ENCODE measurements at places on chromosomes 2 and 18.
A peak's percentile ranks its signal among the peaks of the same experiment; 100 is the strongest.

DNA sequence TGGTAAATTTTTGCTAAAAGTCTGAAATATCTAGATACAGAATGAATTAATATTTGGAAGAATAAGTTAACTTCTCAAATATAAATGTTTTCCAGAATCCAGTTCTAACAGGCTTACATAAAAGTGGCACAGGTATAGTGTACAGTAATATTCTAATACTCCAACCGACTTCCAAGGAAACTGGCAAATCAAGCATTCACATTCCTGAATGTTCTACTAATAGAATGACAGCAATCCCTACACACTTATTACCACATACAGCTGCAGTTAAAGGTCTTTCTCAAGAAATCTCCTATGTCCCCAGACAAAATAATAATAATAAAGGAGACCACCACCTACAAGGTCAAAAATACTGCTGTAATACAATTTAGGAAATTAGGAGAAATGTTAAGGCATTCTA is 31.9 kb downstream of the TMEM131 start:
- no peak for DNase-seq

DNA sequence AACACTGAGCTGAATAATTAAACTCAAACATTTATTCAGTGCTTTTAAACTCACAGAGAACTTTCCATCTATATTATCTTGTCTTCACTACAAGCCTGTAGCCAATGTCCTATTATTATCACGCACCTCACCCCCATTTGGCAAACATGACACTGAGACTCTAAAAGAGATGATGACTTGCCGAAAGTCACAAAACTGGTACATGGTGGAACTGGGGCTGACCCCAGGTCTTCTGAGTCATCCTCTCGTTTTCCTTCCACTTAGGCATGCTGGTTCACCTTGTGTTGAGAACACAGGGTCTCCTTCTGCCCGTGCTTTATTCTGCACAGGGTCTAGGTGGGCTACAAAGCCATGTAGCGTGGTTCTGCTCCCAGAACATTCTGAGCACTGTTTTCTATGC is 230.0 kb upstream of the MGAT5 start:
- no peak for DNase-seq

- DNase-seq, result no peak
Measured at GRCh38 chr2:42128721-42129486, 40.2 kb upstream of the EML4 start.

GRCh38 chr2:70946832-70947442 is 11.2 kb downstream of the ATP6V1B1 start:
- DNase-seq, result peak; percentile 36

GRCh38 chr2:133953524-133953923 is 300.3 kb upstream of the MGAT5 start:
- no peak for DNase-seq

- no peak for DNase-seq
Measured at GRCh38 chr2:176280156-176280555, 10.9 kb downstream of the MTX2 start.

DNA sequence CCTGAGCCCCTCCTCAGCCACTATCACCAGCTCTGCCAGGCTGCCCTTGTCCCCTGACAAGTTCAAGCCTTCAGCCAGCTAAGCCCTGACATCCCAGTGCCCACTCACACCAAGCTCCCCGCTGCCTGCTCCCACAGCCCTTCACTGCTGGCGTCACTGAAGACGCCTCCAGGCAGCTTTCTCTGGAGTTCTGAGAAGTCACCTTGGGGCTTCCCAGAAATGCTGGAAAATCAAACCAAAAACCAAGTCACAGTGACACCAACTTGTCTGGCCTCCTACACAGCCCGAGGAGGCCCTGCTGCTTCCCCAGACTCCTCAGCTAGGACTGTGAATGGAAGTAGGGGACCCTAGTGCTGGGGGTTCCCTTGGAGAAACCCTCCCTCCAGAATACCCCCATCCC is 2.2 kb upstream of the TNS1 start:
- DNase-seq, result no peak

- peak; percentile 60 for DNase-seq
Measured at GRCh38 chr18:10560452-10561045, 34.7 kb downstream of the NAPG start.

DNA sequence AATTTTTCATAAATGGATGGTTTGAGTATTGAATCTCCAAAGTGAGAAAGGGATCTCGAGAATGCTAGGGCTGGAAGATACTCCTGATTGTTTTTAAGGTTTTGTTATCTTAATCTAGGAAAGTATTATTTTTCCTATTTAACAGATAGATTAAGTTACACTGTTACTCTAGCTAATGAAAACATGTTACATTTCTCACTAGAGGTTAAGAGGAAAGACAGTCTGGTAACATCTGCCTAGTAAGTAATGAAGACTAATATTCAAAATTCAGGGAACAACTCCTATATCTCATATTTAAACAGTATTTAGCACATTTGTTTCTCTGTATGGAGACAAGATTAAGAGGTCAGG is 2.0 kb downstream of the GALNT3 start:
- DNase-seq, result no peak

DNA sequence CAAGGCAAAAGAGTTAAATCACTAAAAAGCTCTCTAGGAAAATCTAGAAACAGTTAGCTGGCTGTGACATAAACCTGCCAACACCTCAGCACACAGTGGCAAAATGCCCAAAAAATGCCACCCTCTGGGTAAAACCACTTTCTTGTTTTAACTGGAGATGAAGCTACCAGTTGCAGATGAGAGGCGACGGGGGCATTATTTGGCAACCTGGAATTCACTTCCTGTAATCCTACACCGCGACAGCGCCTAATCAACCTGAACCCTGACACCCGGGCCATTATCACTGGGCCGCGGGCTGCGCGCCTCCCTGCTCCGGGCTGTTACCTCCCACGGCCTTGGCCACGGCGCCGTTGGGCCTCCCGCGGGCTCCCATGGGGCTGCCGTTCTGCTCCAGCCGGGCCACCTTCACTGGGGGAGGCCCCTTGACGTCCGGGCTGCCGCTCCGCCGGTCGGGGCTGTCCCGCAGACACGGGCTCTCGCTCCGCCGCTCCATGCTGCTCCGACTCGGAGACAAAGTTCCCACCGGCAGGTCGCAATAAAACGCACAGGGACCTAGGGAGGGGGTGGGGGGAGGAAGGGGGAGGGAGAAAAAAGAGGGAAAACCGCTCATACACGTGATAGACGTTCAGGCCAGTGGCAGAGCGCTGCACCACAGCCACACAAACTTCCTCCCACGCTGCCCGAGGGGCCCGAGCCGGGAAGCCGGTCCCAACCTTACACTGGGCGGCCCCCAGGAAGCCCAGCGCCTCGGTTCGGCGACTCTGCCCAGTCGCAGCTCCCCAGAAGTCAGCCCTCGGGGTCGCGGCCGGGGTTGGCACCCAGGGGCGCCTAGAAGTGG is 2.0 kb downstream of the SATB2 start:
- no peak for DNase-seq

DNA sequence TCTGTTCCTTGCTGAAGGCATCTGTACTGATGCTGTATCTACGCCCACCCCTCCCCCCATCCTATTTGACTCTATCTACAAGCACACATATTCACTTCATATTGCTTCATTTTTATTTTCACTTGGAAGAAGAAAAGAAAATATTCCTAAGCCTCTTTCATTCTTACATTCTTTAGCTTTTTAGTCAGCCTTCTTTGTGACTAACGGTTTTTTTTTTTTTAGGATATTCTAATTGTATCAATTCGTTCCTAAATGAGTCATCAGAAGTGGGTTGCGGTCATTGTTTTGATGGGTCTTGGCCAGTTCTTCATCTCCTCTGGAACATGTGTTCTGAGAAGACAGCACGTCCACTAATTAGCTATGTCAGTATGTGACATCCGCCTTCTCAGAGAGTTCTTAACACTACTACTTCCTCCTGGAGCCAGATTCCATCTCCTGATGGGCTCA is 88.7 kb downstream of the MYO1B start:
- peak; percentile 87 for DNase-seq

DNA sequence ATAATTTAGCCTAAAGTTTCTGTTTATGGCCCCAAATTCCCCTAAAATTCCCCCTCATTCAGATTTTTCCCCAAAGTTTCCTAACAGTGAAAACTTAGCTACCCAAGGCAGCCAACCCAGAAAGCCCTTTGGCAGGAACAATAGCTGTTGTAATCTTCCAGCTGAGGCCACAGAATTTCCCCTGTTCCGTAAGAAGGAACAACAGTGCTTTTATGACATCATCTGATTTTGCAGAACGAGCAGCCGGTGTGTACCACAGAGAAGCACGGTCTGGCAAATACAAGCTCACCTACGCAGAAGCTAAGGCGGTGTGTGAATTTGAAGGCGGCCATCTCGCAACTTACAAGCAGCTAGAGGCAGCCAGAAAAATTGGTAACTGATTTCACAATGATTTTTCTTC is 6.3 kb downstream of the TNFAIP6 start:
- peak; percentile 33 for DNase-seq

GRCh38 chr2:85181844-85182456 is 48.8 kb downstream of the TCF7L1 start:
- DNase-seq, result no peak

DNA sequence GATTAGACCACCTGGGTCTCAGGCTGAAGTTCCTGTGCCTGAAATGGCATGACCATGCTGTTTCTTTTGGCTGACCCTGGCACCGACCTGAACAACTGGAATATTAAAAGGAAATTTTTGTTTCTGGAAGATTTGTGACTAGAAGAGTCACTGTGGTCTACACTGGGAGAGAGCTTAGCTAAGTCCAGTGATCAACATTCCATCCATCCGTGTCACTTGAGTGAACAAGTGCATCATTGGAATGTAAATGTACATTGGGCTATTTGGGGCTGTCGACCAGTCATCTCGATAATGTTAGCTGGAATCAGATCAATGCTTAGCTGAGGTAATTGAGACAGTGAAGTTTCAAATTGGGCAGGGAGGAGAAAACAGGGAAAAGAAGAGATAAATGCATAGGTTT is 95.4 kb upstream of the CCDC85A start:
- DNase-seq, result no peak

GRCh38 chr18:58247363-58247834 is 203.4 kb downstream of the NEDD4L start:
- DNase-seq, result no peak

DNA sequence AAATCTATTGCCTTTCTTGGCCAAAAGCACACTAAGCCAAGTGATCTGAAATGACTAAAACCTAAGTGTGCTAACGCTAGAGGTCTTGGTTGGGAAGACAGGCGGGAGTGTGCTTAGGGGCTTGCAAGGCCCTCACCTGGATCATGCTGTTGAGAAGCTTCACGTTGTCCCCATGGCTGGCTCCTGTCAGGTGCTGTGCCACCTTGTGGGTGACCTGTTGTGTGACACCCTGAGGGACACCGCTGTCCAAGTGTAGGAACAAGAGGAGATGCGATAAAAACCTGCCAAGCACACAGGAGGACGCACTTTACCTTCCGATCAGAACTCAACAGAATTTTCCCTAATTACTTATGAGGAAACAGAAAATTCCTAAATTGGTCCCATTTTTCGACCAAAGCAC is 50.8 kb downstream of the EPG5 start:
- no peak for DNase-seq

DNA sequence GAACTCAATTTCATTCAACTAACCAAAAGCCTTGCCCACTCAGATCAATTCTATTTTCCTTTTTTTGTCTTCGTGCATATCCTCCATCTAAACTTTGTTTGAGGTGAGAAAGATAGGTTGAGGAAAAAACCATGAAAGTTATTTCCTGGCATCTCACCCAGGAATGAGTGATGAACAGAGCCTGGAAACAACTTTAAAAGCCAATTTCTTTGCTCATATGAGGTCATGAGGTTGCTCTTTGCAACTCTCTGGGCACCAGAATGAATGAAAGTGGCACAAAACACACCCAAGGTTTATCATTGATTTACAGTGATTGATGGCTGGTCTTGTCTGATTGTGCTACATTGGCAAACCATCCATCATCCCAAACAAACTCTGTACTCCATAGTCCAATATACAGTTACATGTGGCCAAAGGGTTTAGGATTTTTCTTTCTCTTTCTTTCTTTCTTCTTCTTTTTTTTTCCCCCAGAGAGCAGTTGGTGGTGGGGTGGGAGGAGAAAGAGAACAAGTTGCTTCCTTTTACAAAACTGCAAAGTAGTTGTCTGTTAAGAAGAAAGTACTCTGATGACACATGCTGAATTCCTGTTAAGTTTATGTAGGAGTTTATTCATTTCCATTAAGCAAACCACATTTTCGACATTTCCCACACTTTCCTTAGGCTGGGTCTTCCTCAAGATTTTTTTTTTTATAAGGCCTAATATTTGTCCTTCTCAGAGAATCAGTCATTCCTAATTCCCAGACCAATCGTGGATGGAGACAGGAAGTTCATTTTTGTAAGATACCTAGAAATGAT is 575.9 kb upstream of the ZEB2 start:
- DNase-seq, result peak; percentile 72

- DNase-seq, result peak; percentile 66
Measured at GRCh38 chr2:45494275-45494977, 116.6 kb downstream of the SRBD1 start.

DNA sequence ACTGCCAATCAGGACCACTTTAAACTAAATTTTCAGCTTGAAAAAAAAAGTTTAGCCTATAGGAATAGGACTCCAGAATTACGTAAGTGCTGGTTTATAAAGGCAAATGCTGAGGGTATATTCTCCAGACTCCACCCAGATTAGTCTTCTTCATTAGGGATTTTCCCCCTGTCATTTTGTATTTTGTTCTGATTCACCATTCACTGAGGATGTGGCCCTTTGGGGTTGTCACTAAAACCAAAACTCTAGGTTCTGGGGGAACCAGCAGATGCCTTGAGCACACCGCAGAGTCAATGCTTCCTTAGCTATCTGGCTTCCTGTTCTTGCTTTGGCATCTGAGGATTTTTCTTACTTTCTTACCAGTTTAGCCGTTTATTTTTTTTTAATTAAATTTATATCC is 10.5 kb downstream of the SCYGR4 start:
- no peak for DNase-seq

- no peak for DNase-seq
Measured at GRCh38 chr2:85975581-85975980, 86.8 kb upstream of the ST3GAL5 start.

DNA sequence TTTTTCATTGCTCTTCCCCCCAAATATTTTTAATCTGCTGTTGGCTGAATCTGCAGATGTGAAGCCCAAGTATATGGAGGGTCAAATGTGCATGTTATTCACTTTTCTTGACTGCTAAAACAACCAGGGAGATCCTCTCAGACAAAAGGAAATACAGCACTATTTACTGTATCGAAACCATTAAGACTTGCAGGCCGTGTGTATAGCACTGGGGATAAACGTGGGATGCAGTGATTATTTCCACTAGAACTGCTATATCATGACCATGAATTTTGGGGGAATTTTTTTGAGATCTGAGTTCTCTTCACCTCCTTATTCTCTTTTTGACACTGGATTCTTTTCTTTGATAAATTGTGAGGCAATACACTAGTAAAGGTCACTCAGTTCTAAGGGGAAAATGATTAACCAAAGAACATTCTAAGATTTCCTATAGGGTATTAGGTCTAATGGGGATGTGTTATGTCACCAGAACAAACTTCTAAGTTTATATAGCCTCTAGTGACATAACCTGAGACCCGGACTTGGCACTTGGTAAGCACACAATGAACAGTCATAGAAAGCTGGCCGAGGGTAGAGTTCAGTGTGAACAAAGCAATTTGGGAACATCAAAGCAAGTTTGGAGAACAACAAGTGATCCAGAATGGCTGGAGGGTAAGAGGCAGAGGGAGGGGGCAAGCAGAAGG is 14.9 kb upstream of the UGT1A1 start:
- no peak for DNase-seq

GRCh38 chr2:219969508-219969907 is 342.1 kb downstream of the SLC4A3 start:
- peak; percentile 19 for DNase-seq

- no peak for DNase-seq
Measured at GRCh38 chr2:237864940-237865622, 5.7 kb downstream of the RAMP1 start.

- peak; percentile 14 for DNase-seq
Measured at GRCh38 chr2:188414411-188414810, 122.7 kb downstream of the GULP1 start.

Measured in stromal cell of bone marrow (primary cell).